Gastroesophageal sphincter (tissue), 4 donors: ENCODE measurements at places on chromosomes 7 and 10.

DNA sequence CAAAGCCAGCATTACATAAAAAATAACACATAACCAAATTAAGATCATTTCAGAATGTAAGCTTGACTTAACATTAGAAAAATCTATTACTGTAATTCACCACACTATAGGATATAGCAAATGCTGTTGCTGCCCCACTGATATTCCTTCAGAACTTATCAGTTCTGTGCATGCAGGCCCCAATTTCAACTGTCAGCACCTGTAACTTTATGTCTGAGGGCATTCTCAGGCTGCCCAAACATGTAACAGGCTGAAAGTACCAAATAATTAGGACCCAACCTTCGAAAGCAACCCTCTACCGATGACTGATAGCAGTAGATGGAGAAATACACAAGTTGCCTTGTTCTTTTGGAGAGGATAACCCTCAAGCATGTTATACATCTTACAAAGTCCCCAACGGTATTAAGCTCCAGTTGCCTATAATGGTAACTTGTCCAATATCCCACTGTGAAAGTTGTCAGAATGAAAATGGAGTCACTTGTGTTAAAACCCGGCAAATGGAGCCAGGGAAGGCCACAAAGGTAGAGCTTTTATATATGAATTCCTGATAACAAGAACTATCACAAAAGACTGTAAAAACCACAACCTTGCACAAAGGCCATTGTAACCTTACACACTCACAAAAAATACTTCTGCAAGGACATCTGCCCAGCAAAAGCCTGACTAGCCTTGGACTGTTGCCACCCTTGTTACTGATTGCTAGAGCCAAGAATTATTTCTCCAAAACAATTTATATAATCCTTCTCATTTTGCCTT, 66.9 kb upstream of the ZNF746 start:
- ATAC-seq: no peak

- no peak for ATAC-seq
These were observed 254.0 kb upstream of the LRGUK start for GRCh38 chr7:133873187-133873586.

DNA sequence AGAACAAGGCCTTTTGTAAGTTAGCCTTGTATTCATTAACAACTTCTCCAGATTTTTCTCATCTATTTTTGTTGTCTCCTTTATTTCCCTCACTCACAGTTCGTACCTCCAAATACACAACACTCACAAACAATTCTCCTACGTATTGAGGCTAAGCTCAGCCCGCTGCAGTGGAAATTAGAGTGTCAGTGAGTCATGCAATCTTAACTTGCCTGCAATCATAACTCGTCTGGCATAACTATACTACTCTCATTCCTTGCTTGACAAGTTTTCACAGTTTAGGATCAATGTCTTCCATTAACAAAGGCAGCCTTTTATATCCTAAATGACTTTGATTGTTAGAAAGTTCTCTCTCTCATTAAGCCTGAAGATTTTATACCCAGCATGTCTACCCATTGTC, 23.8 kb downstream of the TMEM196 start:
- ATAC-seq: no peak

GRCh38 chr7:48518092-48518491, 346.8 kb downstream of the ABCA13 start:
- ATAC-seq: no peak

GRCh38 chr7:102188746-102189145, 97.9 kb upstream of the SH2B2 start:
- ATAC-seq: no peak

- ATAC-seq: no peak
These were observed 2.1 kb downstream of the FRAT1 start for GRCh38 chr10:97321032-97321803.

GRCh38 chr7:100965723-100966541, 3.4 kb upstream of the MUC12 start:
- peak; percentile 49 for ATAC-seq

DNA sequence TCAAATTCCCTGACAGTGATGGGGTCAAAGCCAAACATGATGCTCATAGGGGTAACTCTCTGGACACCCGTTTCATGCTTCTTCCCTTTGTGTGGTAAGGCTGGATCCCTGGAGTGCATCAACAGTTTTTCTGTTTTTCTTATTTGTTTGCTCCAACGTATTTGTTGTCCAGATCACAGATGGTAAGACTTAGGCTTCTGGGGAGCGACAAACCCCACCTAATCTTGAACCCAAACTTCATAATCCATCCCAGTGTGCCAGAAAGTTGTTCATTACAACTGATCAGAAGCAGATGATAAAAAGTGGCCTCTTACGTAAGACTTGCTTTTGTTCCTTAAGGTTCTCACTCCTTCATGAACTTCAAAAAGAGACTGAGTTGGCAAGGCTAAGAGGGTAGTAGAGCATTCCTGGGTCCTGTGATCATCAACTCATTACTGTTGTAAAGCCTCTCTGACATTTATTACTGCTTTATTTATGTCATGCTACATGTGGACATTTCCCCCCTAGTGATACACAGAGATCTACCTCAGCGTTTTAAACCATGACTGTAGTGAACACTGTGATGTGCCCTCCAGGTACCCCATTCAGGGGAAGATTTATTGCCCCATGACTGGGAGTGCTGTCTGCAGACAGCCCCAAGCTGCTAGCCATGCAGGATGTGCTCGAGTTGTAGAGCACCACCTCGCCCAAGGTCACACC, 125.6 kb downstream of the CCDC71L start:
- ATAC-seq: no peak

DNA sequence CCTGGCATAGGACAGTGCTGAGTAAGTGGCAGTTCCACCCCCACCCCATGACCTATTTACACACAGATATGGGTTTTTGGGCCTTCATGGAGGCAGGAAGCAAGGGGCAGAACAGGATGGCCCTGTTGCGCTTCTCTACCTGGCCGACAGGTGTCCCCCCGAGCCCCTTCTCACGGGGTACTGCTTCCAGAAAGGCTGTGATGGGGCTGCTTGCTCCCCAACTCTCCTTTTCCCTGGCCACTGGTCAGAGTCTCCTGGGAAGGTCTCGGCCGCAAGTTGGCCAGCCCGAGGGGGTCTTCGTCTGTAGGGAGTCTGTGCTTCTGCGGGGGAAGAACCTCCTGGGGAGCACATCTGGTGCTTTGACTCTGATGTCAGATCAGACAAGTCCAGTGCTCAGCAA, 139.8 kb upstream of the TNS3 start:
- ATAC-seq: no peak

DNA sequence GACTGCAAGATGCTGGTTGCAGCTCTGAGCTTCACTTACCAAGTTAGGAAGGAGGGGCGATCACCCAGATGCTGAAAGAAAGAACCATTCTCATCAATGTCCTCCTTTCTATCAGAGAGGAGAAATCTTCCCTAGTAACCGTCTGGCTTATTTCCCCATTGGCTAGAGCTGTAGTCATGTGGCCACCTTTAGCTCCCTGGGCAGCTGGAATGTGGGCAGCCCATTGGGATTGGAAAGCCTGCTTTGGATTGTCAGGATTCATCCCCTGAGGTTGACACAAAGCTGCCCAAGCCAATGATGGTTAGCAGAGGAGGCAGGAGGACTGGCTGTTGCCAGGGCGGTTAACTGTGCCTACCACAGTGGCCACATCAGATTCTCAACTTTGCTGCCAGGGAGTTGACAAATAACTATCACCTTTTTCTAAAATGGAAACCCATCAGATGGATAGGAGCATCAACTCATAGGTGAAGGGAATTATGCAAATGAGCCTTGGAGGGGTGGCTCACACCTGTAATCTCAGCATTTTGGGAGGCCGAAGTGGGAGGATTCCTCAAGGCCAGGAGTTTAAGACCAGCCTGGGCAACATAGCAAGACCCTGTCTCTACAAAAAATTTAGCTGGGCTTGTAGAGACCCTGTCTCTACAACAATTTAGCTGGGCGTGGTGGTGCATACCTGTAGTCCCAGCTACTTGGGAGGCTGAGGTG, 206.4 kb upstream of the GALNT17 start:
- no peak for ATAC-seq

DNA sequence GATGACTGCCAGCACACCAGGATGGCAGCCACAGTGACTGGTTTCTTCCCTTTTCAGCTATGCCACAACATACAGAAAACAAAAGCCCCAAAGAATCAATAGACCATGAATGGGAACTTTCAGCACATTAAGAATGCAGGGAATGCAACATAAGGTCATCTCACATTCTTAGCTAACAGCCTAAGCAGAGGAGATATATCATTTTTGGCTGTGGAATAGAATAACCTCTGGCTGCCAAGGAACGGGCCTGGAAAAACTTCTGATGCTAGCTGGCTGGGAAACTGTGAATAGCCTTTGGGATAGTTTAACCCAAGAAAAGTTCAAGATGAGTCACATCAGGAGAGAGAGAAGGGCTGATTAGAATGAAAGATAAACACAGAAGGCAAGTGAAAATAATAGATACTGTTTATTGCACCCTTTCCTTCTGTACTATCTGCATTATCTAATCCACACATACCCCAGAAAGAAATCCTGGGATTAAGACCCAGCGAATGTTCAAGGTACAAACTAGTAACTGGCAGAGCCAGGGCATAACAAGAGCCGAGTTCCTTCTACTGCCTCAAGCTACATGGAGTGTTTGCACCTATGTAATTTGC, 169.2 kb downstream of the SEMA3A start:
- ATAC-seq: peak; percentile 57

DNA sequence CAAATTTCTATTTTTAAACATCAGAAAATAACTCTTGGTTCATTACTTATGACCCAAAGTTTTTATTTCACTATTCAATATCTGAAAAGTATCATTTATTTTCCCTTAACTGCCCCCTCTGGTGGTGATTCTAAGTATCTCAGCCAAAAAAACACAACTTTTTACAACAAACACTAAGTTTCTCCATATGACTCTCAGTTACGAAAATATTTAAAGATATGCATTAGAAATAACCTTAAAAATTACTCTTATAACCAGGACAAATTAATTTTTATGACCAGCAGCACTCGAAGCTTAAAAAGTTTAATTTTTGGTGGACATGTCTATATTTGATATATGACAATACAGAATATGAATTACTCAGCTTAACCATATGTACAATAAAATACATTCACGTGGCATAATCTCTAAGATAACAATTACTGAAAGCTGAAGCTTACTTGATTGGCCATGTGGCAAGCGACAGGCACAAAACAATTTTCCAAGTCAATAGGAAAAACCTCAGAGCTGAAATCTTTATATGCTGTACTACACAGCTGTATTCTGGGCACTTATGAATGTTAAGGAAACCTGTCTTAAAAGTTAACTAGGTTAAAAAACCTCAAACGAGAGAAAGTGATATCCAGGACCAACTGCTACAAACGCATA, 2.3 kb downstream of the HNRNPA2B1 start:
- ATAC-seq: no peak

- ATAC-seq: no peak
These were observed 1.3 kb downstream of the STAMBPL1 start for GRCh38 chr10:88881320-88881719.

DNA sequence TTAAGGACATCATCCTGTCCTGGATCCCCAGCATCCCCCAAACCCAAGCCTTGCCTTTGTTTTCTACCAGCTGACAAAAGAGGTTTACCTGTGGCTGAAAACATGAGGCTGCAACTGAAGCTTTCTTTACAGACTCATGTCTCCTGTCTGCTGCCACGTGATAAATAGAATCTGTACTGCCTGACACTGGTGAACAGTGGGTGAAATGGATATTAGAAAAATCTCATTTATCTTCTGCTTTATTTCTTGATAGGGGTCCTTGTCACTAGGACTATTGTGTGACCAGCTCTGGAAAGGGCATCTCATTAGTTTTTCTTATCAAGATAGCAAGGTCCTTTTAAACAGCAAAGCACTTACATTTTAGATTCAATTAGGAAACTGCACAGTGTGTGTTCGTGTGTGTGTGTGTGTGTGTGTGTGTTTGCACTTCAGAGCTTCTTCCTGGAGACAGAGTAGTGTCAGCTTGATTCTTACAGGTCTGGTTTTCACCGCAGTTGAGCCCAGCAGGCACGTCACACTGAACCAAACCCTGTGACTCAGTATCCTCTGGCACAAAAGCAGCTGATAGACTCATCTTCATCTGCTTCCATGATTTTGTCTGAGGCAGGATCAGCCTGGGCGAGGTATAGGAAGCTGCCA, 373.5 kb upstream of the CELF2 start:
- ATAC-seq: peak; percentile 69

DNA sequence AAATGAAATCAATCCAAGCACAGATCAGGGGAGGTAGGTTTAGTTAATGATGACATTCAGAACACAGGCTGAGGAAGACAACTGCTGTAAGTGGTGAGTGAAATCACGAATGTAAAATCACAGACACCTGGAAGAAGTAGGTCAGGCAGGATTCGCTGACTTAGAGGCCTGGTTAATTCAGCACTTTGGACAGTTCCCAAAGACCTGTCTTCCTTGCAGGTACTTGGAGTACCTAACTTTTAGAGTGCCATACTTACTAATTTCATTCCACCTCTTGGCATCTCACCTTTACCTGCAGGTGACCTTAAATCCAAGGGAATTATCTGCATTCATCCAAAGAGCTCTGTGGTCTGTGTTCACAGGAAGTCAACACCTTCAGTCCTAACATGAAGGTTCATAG, 822.3 kb downstream of the PHTF2 start:
- ATAC-seq: no peak

DNA sequence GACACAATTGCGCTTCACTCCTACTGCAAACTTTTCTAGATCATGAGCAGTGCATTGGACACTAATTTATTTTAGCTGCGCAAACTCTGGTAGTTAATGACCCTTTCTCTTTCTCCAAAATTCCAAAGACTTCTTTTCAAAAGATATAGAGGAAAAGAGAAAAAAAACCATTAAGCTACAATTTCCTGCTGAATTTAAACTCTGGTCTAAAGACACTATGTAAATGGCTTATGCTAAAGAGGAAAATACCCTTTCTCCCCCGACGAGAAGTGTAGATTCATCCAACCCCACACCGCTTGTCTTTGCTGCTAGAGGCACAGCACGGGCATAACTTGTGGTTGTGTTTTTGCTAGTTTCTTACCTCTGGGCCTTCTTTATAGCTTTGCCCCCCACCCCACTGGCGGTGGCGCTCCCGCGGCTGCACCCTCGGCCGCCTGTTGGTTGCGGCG, 84.1 kb downstream of the SNX10 start:
- no peak for ATAC-seq
